NCI-H526 (cell line): ENCODE measurements at places on chromosomes 12 and 14.
A peak's percentile ranks its signal among the peaks of the same experiment; 100 is the strongest.

DNA sequence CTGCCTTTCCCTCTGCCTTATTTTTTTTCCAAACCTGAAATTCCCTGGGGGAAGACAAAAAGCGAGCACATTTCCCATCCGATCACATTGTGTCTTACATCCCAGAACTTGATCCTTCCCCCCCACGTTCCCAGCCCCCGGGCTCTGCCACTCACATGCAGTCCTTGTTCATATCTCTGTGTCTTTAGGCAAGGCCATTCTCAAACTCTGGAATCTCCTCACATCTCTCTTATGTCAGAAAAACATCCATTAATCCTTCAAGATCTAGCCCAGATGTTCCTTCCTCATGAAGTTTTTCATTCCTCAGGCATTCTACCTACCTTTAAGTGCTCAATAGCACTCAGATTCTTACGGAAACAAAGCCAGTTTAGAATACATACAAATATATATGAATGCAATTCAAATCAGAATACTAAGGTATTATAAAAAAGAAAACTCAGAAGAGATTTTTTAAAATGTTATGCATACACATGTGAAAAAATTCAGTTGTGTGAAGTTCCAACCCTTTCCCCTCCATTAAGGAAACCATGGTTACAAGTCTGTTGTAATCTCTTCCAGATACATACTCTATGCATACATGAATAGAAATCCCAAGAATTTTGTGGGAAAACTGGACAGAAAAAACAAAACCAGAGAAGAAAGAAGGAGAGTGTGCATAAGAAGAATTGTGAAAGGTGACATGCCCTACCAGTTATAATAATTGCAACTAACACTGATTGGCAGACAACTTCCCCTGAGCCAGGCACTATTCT lies 120.3 kb downstream of the SLC38A1 start:
- no peak for DNase-seq

DNA sequence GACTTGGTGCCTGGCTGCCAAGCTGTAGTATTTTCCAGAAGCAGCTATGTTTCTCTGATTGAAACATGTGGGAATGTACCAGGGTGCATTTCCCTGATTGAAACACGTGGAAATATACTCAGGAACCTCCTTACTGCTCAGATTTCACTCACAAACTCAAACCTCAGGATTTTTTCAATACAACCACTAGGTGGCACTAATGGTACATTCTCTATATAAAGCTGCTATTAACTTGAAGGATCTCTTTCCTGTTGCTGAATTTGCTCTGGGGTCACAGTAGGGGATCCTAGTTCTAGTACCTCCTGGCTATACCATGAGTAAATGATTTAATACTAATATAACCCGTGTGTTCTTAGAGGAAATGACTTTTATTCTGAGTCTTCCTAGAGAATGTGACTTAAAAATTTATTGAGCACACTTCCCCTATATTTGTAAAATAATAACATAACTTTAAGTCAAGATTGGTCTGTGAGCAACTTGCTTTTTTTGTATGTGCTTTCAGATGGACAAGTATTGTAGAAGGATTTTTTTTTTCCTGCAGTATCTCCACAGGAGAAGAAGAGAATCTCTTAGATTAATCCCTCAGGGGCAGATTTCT lies 173.8 kb upstream of the MIS18BP1 start:
- no peak for DNase-seq

DNA sequence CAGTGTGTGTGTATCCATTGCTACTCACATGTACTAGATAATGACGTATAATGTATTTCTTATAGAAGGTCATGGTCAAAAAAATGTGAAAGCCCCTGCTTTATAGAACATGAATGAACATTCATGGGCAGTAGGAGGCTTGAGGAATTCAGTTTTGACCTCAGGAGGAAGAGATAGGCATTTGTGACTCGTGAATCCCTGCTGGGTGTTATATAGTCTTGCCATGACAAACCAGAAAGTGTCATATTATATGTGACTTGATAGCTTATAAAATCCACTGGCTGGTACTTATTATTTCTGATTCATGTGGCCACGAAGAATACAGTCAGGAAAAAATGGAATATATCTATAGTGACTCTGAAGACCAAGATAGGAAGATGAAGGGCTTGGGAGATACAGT lies 287.6 kb downstream of the CEP128 start:
- DNase-seq = no peak

- peak; percentile 16 for DNase-seq
Measured at GRCh38 chr14:80202888-80203562, 8.3 kb downstream of the DIO2 start.

DNA sequence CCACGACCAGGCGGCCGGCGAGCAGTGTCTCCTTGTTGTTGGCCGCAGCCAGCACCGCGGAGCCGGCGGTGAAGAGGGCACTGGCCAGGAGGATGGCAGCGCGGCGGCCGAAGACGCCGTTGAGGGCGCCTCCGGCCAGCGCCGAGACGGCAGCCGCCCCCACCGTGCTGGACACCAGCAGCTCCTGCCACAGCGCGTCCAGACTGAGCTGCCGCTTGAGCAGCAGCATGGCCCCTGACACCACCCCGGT lies 691 bp downstream of the SLC2A13 start:
- DNase-seq = no peak

GRCh38 chr12:132432721-132433577 lies 57.0 kb upstream of the FBRSL1 start:
- DNase-seq = no peak

DNA sequence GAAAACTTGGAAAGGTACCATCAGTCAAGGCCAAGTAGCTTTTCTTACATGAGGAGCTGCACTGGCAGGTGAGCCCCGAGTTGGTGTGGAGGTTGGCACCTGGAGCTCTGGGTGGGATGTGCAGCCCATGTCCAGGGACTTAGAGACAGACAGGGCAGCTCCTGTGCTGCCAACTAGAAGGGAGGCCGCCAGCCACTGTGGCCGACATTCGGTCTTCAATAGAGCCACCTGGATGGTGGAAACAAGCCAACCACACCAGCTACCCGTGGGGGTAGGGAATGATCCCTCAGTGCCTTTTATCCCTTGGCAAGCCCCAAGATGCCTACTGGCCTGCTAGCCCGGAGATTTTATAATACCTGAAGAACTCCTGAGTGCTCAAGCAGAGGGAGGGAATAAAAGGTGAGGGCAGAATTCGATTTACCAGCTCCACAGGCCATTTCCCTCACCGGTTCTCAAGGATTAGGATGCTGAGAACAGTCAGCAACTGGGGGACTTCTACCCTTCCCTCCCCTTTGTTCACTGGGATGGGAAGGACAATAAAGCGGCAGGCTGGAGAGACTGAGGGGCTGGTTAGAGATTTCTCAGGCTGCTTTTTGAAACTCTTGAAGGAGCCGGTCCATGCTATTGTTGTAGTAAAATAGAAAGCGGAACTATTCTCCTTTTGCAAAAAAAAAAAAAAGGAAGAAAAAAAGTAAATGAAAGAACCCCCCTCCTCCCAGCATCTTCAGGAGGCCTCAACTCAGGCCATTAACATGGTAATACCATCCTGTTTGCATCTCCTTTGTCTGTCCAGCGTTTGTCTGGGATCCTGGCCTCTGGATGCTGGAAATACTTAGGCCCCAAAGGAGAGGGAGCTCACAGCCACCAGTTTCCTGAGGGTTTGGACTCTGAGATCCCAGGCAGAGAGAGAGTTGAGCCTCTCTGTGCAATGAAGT lies 321.6 kb downstream of the ZFP36L1 start:
- no peak for DNase-seq

DNA sequence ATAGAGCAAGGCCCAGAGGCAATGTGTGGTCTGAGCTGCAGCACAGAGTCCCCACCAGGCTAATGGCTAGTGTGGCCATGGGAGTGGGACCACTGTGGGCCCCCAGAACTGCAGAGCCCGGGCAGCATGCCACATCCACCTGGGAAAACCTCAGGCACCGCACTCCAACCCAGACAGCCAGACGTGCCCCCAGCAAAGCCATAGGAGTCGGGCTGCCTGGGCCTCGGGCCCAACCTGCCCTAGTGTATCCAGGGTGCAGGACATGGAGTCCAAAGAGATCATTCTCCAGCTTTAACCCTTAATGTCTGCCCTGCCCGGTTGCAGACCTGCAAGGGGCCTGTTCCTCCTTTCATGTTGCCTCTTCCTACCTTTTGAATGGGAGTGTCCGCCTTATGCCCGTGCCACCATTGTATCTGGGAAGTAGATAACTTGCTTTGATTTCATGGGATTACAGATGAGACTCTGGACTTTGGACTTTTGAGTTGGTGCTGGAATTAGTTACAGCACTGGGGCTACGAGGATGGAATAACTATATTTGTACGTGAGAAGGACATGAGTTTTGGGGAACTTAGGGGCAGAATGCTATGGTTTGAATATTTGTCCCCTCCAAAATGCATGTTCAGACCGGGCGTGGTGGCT lies 29.1 kb upstream of the DEGS2 start:
- DNase-seq = no peak

DNA sequence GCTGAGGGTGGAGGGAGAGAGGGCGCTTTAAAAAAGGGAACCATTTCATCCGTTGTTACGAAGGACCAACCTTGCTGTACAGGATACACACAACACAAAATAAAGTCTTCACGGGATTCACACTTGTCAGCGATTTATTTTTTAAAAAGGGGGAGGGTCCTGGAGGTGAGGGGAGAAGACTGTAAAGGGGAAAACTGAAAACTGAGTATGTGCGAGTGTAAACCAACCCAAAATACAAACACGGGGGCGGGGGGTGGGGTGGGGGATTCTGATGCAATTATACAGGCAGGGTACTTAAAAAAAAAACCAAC lies 499 bp upstream of the PRKAG1 start:
- DNase-seq = no peak

GRCh38 chr14:78022059-78022458 lies 148.1 kb upstream of the NRXN3 start:
- peak; percentile 82 for DNase-seq

DNA sequence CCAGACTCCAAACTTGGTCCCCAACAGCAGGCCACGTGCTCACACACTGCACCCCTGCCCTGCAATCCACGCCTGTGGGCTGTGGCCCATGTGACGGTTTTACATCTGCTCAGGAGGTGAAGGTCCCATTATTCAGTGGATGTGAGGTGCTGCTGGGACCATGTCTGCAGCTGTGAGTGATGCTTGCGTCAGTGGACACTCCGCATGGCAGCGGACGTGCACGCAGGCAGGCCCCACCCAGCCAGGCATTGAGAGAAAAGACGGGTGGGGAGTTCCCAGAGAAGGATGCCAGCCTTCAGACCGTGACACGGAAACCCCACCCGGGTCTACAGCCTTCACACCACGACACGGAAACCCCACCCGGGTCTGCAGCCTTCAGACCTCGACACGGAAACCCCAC lies 67.6 kb downstream of the NOC4L start:
- no peak for DNase-seq

DNA sequence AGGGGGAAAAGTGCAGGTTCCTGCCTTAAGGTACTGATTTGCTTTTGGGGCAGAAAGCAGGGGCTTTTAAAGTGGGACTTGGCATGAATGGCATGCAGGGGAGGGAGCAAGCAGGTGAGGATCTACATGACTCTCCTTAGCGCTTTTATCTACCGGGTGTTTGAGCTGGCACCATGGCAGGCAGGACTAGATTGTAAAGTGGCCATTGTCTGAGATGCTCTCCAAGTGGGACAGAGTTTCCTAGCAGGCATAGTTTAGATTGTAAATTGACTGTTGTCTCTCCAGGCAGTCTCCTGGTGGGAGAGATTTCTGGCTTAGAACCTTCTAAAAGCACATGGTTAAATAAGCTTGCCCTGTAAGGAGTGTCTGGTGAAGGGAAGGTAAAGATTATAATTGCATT lies 5.3 kb upstream of the DICER1 start:
- no peak for DNase-seq

DNA sequence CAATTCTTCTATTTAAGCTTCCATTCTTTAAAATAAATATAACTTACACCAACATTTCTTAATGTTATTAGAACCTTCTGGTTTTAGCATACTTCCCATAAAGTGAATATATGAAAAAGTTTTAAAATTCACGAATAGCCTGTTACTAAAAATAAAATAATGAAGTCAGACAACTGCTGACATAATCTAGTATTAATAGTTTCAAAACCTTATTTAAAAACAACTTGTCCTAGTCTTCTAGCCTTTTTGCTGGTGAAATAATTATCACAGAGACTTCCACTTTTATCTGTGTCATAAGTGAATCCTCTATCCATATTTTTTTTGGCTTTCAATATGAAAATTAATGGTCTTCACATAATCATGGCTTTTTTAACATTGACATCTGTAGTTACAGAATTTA lies 93.8 kb upstream of the MON2 start:
- no peak for DNase-seq

DNA sequence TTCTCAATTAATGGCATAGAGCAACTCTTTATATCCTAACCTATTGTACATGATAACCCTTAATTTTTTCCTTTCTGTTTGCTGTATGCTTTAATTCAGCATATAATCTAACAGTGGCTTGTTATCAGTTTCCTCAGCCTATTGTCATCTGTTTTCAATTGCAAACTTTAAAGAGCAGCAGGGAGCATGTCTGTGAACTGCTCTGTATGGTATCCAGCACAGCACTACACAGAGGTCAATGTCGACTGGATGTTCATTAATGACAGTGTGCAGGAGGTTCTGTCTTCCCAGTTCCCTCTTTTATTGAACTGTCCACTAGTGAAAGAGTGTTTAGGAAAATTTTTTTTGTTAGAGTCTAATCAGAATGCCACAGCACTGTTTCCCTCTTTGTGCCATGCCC lies 609.1 kb downstream of the SOX5 start:
- no peak for DNase-seq
